GOT3 (cell line): ENCODE measurements at places on chromosomes 1 and 21.

DNA sequence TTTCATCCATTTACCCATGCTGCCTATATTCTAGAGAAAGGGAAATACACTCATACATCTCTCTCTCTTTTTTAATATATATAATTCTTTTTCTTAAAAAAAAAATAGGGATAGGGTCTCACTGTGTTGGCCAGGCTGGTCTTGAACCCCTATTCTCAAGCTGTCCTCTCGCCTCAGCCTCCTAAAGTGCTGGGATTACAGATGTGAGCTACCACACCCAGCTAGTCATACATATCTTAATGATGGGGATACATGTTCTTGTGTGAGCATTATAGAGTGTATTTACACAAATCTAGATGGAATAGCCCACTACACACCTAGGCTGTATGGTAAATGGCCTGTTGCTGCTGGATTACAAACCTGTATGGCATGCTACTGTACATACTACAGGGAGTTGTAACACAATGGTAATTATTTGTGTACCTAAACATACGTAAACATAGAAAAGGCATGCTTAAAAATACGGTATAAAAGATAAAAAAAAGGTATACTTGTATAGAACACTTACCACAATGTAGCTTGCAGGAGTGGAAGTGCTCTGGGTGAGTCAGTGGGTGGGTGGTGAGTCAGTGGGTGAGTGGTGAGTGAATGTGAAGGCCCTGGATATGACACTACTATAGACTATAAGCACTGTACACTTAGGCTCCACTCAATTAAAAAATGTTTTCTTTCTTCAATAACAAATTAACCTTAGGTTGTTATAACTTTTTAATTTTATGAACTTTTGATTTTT lies 72.9 kb downstream of the IVNS1ABP start:
- no peak for DNase-seq

- DNase-seq: no peak
These were observed 184.2 kb downstream of the SLC44A5 start for GRCh38 chr1:75426688-75427087.

DNA sequence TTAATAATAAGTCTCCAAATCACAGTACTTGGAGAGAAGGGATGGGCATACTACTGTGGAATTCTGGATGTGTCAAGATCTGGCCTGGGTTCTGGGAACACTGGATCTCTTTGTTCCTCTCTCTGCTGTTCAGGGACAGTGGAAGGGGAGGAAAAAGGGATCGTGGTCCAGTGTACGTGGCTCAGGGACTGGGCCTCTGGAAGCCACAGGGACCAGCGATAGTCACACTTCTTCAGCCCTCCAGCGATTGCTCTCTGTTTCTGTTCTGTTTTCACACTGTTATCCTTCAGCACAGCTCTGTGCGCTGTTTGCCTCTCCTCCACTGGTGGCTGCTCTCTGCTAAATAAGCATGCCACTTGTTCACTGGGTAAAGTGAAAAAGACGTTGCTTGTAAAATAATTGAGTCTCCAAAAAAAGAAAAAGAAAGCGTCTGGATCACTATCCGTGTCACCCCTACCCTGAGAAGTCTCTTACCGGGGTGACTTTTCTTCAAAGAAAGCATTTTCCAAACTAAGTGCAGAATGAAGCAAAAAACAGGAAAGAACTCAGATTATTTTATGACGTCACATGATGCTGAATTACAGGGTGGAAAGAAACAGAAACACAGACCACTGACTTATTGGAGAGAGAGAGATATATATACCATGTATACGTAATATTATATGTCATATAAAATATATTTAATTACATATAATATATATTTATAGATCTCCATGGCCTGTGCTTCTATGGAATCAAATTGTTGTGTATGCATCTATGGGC lies 279.4 kb downstream of the RGS7 start:
- DNase-seq: no peak

DNA sequence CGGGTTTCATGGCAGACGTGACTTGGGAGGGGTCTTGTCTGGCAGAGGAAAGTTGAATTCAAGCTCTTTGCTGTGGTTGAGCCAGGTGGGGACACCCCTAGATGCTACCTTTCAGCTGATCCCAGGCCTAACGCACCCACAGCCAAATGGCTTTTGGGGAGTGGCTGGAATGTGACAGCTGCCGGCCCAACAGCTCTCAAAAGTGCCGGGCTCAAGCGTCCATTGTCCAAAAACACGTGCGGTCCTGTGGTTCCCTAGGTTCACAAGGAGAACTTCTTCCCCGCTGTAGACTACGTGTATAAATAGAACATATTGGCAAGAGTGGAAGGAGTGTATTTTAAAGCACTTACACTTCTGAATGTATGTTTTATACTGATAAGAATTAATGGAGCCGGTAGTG lies 87.1 kb upstream of the ARHGEF16 start:
- no peak for DNase-seq

DNA sequence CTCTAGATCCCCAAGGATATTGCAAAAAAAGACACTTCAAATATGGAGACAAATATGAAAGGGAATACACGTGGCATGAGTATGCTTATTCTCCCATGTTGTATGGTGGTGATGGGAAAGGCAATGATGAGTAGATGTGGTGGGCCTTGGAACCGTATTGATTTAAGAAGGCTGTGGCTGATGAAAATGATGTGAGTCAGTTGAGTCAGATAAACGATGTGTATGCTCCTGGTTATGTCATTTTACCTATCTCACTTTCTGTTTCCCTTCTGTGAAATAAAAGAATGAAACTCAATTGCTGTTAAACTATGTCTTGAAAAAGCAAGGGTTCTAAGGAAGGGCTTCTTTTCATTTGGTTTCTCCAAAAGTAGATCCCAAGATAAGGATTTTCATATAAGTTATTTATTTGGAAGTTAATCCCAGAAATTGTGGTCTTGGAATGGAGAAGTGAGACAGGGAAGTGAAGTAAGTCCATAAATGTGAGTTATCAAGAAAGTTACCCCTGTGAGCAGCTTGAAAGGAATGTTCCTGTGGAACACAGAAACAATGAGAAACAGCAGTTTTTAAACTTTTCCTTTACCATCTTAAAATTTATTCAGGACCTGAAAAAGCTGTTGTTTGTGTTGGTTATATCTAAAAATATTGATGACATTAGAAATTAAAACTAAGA lies 292.0 kb downstream of the DUSP10 start:
- DNase-seq: no peak

DNA sequence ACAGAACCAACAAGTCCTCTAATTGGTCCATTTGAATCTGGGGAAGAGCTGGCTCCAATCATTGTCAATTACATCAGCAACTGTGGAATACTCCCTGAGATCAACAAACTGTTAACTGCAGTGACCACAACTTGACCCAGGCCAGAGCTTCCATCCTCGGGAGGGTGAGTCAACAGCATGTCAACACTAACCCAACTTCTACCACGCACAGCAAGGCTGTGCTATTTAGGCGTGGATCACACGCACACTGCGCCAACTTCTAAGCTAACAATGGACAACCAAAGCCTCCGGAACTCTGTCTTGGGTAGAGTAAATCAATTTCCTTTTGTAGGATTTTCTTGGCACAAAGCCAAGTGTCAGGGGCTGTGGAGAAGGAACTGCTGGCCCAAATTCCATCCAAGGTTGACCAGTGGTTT lies 30.4 kb downstream of the APP start:
- no peak for DNase-seq
